Muscle of arm (tissue), 14 donors: ENCODE measurements at places on chromosomes 2 and 18.

DNA sequence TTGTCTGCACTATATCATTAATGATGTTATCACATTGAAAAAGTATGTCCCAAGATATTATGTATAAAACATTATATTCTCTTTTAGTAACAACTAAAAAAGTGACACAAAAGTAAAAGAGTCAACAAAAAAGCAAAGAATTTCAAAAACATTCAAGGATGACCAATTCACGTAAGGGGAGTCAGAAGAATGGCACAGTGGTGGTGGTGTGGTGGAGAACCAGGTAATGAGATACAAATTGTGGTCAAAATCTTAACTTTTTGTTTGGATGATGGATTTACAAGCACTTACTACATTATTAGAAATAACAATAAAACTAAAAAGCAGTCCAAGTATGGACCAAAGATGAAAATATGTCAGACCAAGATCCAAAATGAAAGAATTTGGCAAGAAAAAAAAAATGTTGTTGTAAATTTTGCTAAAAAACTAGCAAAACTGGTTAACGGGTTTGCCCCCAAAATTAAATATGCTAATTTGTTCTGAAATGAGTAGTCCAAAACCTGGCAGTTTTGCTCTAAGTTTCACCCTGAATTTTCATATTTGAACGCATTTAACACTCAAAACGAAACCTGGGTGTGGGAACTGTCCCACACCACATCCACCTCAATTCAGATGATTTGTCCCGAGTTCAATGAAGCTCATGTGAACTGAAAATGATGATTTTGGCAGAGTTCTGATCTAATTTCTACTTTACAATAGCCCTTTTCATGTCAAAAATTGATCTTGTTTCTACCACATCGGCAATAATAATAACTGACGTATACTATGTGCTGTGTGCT, 135.8 kb downstream of the IKZF2 start:
- no peak for DNase-seq

DNA sequence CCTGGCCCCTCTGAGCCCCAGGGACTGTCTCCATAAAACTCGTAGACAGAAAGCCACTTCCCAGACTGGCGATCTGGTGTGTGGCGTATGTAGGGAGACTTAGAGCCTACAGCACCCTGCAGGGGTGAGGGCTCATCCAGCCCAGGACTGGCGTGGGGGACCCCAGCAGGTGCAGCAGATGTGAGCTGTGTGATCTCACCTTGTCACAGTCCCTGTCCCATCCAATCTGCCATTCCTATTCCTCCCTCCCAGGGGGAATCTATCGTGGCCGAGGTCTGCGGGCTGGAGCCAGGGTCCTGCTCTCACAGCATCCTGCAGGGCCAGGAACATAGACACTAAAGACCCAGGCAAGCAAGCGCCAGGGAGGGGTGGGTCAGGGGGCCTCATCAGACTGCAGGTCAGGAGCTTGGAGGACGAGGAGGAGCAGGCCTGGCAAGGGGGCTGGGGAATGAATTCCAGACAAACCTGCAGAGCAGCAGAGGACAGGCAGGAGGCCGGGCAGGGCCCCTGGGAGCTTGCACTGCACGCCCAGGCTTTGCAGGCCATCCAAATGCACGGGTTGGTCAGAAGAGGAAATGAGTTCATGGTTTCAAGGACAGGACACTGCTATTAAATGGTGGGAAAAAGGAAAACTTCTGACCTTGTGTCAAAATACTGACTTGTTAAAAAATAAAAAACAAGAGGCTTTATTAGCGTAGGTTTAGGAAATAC, 32.5 kb downstream of the HS6ST1 start:
- DNase-seq, result no peak

- DNase-seq, result no peak
Measured at GRCh38 chr2:121335294-121336290, 50.6 kb upstream of the TFCP2L1 start.

GRCh38 chr2:170423919-170424318, 246.0 kb downstream of the MYO3B start:
- no peak for DNase-seq

GRCh38 chr2:203763241-203763937, 57.0 kb downstream of the CD28 start:
- DNase-seq, result no peak

GRCh38 chr2:39156107-39156506, 35.3 kb upstream of the SOS1 start:
- DNase-seq, result no peak

GRCh38 chr2:109440499-109441156, 173.1 kb downstream of the SEPTIN10 start:
- no peak for DNase-seq

- DNase-seq, result no peak
Measured at GRCh38 chr18:32891130-32891529, 118.3 kb upstream of the KLHL14 start.

DNA sequence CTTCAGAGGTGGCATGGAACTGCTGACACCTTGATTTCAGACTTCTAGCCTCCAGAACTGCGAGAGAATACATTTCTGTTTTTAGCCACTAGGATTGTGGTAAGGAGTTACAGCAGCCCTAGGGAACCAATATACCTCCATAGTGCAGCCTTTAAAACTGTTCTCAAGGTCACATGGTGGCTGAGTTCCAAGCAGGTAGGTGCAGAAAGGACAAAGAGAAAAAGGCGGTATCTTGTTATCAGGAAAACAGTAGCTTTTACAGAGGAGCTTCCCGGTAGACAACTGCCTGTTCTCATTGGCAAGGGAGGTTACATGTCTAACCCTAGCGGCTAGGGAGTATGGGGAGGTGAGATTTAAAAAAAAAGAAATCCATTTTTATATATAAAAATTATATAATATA, 96.2 kb upstream of the BCL2L11 start:
- no peak for DNase-seq

DNA sequence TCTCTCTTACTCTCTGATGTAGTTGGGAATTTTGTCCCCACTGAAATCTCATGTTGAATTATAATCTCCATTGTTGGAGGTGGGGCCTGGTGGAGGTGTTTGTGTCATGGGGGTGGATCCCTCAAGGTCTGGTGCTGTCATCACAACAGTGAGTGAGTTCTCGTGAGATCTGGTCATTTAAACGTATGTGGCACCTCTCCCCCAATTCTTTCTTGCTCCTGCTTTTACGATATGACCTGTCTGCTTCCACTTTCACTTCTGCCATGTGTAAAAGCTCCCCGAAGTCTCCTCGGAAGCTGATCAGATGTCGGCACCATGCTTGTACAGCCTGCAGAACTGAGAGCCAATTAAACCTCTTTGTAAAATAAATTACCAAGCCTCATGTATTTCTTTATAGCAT, 337.8 kb upstream of the CDH2 start:
- no peak for DNase-seq

GRCh38 chr2:120606280-120606679, 129.4 kb upstream of the GLI2 start:
- no peak for DNase-seq

GRCh38 chr2:106708209-106708608, 177.8 kb downstream of the ST6GAL2 start:
- no peak for DNase-seq
